Keratinocyte (primary cell): ENCODE measurements at places on chromosomes 13 and 19.
A peak's percentile ranks its signal among the peaks of the same experiment; 100 is the strongest.

DNA sequence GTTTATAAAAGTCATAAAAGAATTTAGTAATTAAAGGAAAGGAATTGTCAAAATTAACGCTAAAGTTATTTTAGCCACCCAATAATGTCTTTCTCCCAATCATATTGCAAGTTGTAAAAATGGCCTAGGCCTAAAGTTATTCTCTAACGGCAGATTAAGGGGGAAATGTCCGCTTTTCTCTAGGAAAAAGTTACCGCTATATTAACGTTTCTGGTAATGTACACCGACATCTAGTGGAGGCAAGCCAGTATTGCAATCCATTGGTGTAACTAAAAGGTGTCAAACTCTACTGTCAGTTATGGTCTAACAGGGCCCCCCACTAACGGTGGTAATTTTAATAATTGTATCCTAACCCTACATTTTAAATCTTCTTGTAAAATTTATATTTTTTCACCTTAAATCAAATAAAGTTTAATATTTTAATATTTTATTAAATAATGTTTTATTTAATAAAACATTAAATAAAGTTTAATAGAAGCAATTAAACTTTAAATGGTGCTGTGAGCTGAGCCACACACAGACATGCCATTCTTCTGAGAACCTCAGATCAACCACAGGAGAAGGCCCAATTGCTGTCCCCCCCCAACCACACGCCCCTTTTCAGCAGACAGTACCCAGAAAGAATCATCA lies 35.9 kb upstream of the ZSCAN5A start:
- DNase-seq: no peak

DNA sequence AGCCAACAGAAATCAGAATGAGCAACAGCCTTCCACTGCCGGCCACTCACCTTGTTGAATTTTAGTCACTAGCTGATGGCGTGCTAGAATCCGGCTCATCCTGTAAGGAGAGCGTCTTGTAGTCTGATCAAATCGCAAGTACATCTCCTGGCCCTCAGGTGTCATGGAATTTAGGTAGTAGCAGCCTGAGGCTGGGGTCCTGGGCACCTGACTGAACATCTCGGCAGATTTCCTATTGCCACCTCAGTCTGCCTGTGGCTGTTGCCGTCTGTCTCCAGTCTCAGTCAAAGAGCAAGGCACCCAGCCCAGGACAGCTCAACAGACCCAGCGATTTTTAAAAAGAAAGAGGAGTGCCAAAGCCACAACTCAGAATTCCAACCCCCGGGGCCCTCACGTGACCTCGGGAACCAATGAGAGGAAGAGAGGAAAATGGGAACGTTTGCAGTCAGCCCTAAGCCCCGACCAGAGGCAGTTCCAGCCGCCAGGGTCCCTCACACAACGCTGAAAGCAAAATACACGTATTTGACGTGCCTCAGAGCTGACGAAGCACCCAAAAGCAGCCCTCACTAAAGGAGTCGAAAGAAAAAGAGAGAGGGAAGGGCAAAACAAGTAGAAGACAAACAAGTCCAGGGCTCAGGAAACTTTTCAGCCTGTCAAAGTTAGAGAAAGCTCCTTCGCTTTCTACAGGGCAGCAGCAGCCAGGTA lies at the start of gene STARD13:
TSS of gene STARD13 (minus strand) at position 336 of the 705 bp plus-strand sequence. CDS start at position 219, 117 bp downstream.
- DNase-seq: peak; percentile 73

GRCh38 chr13:40233731-40234195 lies 432.7 kb downstream of the FOXO1 start:
- peak; percentile 55 for DNase-seq

- DNase-seq: no peak
Measured at GRCh38 chr13:114177245-114178010, 1.6 kb upstream of the CFAP97D2 start.

- no peak for DNase-seq
Measured at GRCh38 chr13:49821216-49822009, 28.9 kb upstream of the KPNA3 start.

DNA sequence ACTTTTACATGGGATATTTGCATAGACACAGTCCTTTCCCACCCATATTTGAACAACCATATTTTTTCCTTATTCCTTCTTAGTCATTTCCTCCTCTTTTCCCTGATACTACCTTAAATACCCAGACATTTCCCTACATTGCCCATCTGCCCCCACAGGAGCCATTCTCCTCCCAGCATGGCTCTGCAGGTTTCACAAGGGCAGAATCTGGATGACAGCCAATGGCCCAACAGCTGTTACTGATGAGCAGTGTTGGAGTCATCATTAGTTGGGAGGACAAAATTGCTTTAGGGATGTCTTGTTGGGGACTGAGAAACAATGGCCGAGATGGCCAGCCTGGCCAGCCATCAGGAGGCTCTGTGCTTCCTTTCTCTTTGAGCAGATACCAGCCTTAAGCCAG lies 209.5 kb downstream of the KLF5 start:
- peak; percentile 59 for DNase-seq

DNA sequence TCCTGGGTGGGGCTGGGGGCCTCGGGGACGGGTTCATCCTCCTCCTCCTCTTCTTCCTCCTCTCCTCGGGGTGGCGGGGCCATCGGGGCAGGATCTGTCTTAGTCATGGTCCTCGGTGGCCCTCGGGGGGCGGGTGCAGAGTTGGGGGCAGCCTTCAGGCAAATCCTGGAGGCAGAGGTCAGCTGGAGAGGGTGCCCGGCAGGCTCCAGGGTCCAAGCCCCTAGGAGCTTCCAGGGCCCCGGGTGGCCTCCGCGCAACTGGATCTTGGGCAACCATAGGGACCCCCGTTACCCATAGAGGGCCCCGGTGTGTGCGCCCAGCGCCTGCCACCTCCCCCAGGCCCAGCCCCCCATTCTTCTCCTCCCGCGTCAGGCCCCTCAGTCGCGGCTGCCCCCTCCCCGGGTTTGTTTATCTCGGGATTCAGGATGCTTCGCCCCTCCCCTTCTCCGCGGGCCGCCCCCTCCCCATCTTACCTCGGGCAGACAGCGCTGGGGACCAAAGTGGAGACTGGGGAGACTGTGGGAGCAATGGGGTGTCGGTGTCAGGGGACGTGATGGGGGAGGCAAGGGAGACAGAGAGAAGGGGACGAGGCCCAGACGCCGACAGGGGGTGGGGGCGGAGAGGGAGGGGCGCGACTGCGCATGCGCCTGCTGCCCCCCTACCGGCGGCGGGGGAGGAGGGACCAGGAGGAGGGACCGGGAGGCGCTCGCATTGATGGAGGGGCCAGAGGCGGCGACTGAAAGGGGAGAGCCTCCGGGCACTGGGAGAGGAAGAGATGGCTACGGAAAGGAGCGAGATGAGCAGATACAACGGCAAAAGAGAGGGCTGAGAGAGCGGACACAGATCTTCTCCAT lies at the start of gene CLIP3:
TSS of gene CLIP3 (minus strand) at position 623 of the 854 bp plus-strand sequence. CDS start at position 107, 516 bp downstream.
- DNase-seq: no peak
